ENCODE measurements at places on chromosomes 2 and 18.

GRCh38 chr2:222024932-222025880 lies 273.6 kb downstream of the PAX3 start:
- H3K4me3 ChIP-seq = no peak overlapping the region
- no peak for DNase-seq
- H3K36me3 ChIP-seq = no peaks in the 10 kb centered on the region
- H3K4me1 ChIP-seq = no peaks in the 10 kb centered on the region
- H3K27ac ChIP-seq = no peak overlapping the region

DNA sequence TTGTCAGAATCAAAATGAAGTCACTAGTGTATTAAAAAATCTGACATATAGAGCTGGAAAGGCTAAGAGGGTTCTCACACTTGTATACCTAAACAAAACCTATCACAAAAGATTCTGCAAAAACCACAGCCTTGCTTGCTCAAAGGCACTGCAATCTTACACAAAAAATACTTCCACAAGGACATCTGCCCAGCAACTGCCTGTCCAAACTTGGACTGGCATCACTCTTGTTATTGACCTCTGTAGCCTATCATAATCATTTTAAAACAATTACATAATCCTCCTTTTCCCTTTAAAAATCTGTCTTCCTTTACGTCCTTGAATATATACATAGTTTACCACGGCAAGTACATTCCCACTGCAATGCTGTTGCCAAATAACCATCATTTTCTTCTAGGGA lies 19.9 kb downstream of the CHMP3 start:
- peaks cover 68% of the 10 kb centered on the region for H3K36me3 ChIP-seq
- no peak for DNase-seq
- H3K4me3 ChIP-seq = no peak overlapping the region

DNA sequence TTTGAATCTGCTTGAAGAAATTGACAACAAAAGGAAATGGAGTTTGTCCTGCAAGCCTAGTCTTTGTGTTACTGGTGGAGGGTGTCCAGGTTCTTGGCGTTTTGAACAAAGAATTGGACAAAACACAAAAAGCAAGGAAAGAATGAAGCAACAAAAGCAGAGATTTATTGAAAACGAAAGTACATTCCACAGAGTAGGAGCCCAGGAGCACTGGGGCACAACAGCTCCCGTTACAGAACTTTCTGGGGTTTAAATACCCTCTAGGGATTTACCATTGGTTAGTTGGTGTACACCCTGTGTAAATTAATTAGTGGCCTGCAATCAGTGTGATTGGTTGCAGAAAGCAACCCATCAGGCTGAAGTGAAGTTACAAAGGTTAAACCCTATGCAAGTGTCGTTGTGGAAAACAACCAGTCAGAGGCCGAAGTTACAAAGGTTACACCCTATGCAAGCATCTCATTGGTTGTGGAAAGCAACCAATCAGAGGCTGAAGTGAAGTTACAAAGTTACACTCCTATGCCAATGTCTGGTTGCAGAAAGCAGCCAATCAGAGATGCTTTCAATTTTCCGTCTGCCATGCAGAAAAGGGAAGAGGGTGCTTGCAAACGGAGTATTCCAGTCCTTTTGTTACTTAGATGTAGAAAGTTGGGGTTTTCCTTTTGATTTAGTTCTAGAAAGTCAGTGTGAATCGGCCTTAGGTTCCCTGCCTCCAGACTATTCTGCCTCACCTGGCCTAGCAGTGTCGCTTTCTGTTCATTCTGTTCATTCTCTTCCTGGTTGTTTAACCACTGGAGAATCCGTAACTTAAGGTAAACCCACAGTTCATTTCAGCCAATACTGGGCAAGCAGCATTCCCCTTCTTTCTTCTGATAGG lies 47.6 kb upstream of the PTH2R start:
- peaks cover 13% of the 10 kb centered on the region for H3K4me1 ChIP-seq
- no peaks in the 10 kb centered on the region for H3K27me3 ChIP-seq
- H3K27ac ChIP-seq = no peak overlapping the region
- DNase-seq = no peak

- H3K27ac ChIP-seq = no peak overlapping the region
- DNase-seq = no peak
- H3K4me1 ChIP-seq = no peaks in the 10 kb centered on the region
- H3K27me3 ChIP-seq = peaks cover 4% of the 10 kb centered on the region
- no peak overlapping the region for H3K4me3 ChIP-seq
- no peaks in the 10 kb centered on the region for H3K36me3 ChIP-seq
These were observed 118.3 kb upstream of the NEDD4L start for GRCh38 chr18:57925706-57926105.

DNA sequence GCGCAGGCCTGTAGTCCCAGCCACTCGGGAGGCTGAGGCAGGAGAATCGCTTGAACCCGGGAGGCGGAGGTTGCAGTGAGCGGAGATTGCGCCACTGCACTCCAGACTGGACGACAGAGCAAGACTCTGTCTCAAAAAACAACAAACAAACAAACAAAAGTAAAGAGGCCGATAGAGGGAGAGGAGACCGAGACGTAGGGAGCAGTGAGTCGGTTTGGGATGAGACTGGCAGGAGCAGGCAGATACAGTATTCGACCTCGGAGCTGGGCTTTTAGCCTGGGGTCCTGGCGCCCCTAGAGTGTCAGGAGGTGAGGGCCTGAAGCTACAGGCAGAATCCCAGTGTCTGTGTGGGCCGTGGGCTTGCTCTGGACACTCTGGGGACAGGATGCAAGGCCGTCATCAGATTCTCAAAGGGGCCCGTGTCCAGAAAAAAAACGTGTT lies 51.2 kb downstream of the SLC4A1AP start:
- H3K27ac ChIP-seq = peak overlapping the region; percentile 26
- H3K36me3 ChIP-seq = no peaks in the 10 kb centered on the region
- peak overlapping the region; percentile 48 for H3K4me3 ChIP-seq
- no peak for DNase-seq
- H3K27me3 ChIP-seq = peaks cover 11% of the 10 kb centered on the region
- H3K4me1 ChIP-seq = peaks cover 50% of the 10 kb centered on the region

- no peak overlapping the region for H3K4me3 ChIP-seq
- H3K36me3 ChIP-seq = no peaks in the 10 kb centered on the region
- H3K27ac ChIP-seq = no peak overlapping the region
- no peak for DNase-seq
These were observed 55.4 kb upstream of the SMIM21 start for GRCh38 chr18:75482880-75483279.

- no peak for DNase-seq
- H3K4me1 ChIP-seq = peaks cover 20% of the 10 kb centered on the region
- peak overlapping the region; percentile 40 for H3K27ac ChIP-seq
- H3K4me3 ChIP-seq = no peak overlapping the region
- no peaks in the 10 kb centered on the region for H3K27me3 ChIP-seq
- peaks cover 38% of the 10 kb centered on the region for H3K36me3 ChIP-seq
These were observed 5.4 kb upstream of the RNASEH1 start for GRCh38 chr2:3563521-3563976.

DNA sequence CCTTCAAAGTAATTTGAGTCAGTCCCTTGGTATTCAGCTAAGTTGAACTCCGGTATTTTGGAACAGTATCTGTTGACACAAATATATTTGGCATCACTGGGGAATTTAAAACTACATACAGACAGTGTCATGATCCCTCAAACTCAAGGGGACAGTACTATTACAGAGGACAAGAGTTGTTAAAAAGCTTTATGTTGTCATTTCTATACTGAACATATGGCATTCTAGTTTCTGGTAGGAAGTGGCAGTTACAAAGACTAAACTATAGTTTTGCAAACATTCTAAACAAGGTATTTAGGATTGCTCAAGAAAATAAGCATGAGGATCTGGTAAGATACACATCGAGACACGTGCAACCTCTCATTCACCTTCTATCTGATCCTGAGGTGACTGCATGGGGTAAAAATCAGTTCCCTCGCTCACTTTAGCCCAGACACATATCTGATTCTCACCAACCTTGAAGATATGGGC lies 16.6 kb upstream of the CCNYL1 start:
- H3K36me3 ChIP-seq = no peaks in the 10 kb centered on the region
- no peak for DNase-seq
- no peak overlapping the region for H3K4me3 ChIP-seq
- no peak overlapping the region for H3K27ac ChIP-seq
- no peaks in the 10 kb centered on the region for H3K27me3 ChIP-seq
- H3K4me1 ChIP-seq = peaks cover 4% of the 10 kb centered on the region

DNA sequence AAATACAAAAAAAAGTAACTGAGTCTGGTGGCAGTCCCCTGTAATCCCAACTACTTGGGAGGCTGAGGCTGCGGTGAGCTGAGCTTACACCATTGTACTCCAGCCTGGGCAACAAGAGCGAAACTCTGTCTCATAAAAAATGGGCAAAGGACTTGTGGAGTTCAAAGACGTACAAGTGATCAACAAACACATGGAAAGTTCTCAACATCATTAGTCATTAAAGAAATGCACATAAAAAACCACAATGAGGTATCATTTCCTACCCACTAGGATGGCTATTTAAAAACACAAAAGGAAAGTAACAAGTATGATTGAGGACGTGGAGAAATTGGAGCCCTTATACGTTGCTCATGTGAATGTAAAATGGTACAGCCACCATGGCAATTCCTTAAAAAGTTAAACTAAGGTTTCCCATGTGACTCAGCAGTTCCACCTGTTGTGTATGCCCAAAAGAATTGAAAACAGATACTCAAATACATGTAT lies 52.3 kb downstream of the RAB10 start:
- H3K4me1 ChIP-seq = peaks cover 59% of the 10 kb centered on the region
- peak overlapping the region; percentile 48 for H3K4me3 ChIP-seq
- DNase-seq = peak; percentile 45
- H3K27ac ChIP-seq = peak overlapping the region; percentile 92

- H3K27me3 ChIP-seq = peaks cover 63% of the 10 kb centered on the region
- H3K36me3 ChIP-seq = no peaks in the 10 kb centered on the region
- no peaks in the 10 kb centered on the region for H3K4me1 ChIP-seq
- no peak for DNase-seq
- no peak overlapping the region for H3K4me3 ChIP-seq
- H3K27ac ChIP-seq = no peak overlapping the region
These were observed 8.0 kb downstream of the GATA6 start for GRCh38 chr18:22177327-22177871.

GRCh38 chr2:109285244-109285651 lies 156.2 kb downstream of the SH3RF3 start:
- no peaks in the 10 kb centered on the region for H3K27me3 ChIP-seq
- no peaks in the 10 kb centered on the region for H3K36me3 ChIP-seq
- H3K4me1 ChIP-seq = no peaks in the 10 kb centered on the region
- no peak overlapping the region for H3K27ac ChIP-seq

DNA sequence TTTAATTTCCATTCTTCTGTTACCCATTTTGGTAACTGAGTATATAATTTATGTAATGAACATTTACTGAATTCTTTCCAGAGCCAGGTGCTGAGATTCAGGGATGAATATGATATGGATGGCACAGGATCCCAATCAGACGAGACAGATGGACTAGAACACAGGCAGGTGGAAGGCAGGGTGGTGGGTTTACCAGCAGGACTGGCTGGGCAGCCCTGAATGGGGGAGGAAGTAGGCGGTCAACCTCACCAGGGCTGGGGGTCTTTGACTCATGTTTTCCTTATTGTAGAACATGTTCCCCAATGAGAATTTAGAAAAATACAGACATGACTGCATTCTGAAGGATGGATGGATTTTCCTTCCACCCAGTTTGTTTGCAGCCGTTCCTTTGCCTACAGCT lies 80.3 kb downstream of the CIB4 start:
- H3K27me3 ChIP-seq = peaks cover 89% of the 10 kb centered on the region
- H3K27ac ChIP-seq = no peak overlapping the region
- no peaks in the 10 kb centered on the region for H3K36me3 ChIP-seq
- peaks cover 14% of the 10 kb centered on the region for H3K4me1 ChIP-seq

DNA sequence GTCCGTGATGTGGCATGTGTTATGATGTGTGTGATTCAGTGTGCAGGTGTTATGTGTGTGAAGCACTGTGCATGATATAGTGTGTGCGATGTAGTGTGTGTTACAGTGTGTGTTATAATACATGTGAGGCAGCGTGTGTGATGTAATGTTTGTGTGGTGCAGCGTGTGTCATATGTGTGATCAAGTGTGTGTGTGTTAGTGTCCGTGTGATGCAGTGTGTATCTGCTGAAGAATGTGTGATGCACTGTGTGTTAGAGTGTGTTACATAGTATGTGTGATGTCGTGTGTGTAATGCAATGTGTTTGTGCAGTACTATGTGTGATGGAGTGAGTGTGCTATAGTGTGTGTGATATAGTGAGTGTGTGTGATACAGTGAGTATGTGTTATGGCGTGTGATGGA lies 182.8 kb upstream of the SOX11 start:
- no peaks in the 10 kb centered on the region for H3K4me1 ChIP-seq
- H3K4me3 ChIP-seq = no peak overlapping the region
- no peak overlapping the region for H3K27ac ChIP-seq
- no peaks in the 10 kb centered on the region for H3K36me3 ChIP-seq

GRCh38 chr2:192657362-192657761 lies 462.6 kb upstream of the TMEFF2 start:
- no peaks in the 10 kb centered on the region for H3K36me3 ChIP-seq
- H3K4me3 ChIP-seq = no peak overlapping the region

- H3K4me3 ChIP-seq = no peak overlapping the region
- no peaks in the 10 kb centered on the region for H3K36me3 ChIP-seq
These were observed 35.1 kb downstream of the CHN1 start for GRCh38 chr2:174970092-174970491.

DNA sequence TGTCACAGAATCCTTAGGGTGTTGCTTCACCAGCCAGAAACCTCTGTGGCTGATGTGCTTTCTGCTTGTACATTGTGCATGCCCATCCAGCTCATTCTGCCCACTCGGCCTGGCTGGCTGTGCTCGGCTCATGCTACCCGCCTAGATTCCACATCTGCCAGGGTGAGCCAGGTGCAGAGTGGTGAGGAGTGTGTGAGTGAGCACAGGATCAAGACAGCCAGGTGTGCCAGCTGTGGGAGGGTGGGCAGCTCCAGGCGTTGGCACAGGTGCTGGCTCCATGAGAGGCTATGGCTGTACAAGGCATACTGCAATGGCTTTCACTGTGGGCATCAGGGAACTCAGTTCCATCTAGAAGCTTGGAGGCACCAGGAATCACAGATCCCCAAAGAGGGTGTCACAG lies 1321.8 kb upstream of the CRIM1 start:
- H3K4me1 ChIP-seq = no peaks in the 10 kb centered on the region
- DNase-seq = no peak
- H3K27ac ChIP-seq = no peak overlapping the region
- no peaks in the 10 kb centered on the region for H3K36me3 ChIP-seq
- H3K4me3 ChIP-seq = no peak overlapping the region

GRCh38 chr2:36662638-36663037 lies 33.9 kb upstream of the VIT start:
- H3K36me3 ChIP-seq = no peaks in the 10 kb centered on the region
- H3K27me3 ChIP-seq = peaks cover 7% of the 10 kb centered on the region
- no peak overlapping the region for H3K27ac ChIP-seq

- H3K27ac ChIP-seq = no peak overlapping the region
- H3K27me3 ChIP-seq = no peaks in the 10 kb centered on the region
- H3K4me1 ChIP-seq = no peaks in the 10 kb centered on the region
- H3K4me3 ChIP-seq = no peak overlapping the region
- no peaks in the 10 kb centered on the region for H3K36me3 ChIP-seq
These were observed 14.8 kb upstream of the TRAPPC8 start for GRCh38 chr18:31957728-31958127.

- DNase-seq = no peak
- H3K4me1 ChIP-seq = no peaks in the 10 kb centered on the region
- H3K27me3 ChIP-seq = no peaks in the 10 kb centered on the region
- H3K4me3 ChIP-seq = no peak overlapping the region
- no peak overlapping the region for H3K27ac ChIP-seq
These were observed 250.9 kb downstream of the OTX1 start for GRCh38 chr2:63301481-63301880.

GRCh38 chr18:6414723-6415417 lies at the start of gene L3MBTL4:
Gene L3MBTL4 (minus strand): TSS chr18:6414911. CDS start chr18:6311625, 103,286 bp downstream.
- peaks cover 41% of the 10 kb centered on the region for H3K27me3 ChIP-seq
- H3K27ac ChIP-seq = no peak within 1 kb of the TSS
